Activated T-helper 9 cell treated with anti-CD3 and anti-CD28 coated beads, Interleukin-2, amount 50 U/mL, for 16 hours (primary cell): ENCODE measurements at places on chromosomes 4 and X.
A peak's percentile ranks its signal among the peaks of the same experiment; 100 is the strongest.

GRCh38 chr4:157994863-157995262, 178.0 kb downstream of the GASK1B start:
- no peak for DNase-seq

DNA sequence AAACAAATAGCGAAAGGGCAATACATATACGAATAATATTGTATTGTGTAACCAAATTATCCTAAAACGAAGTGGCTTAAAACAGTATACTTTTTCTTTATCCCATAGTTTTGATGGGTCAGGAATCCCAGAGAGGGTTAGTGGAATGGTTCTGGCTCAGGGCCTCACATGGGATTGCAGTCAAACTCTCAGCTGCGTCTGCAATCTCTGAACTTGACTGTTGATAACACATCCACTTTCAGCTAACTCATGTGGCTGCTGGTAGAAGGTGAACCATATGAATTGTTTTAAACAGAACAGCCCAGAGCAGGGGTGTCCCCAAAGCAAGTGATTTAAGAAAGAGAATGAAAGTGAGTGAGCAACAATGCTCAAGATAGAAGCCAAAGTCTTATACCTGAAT, 127.8 kb downstream of the VEGFC start:
- DNase-seq: no peak

GRCh38 chr4:2441393-2442174, 22.8 kb downstream of the CFAP99 start:
- peak; percentile 58 for DNase-seq

DNA sequence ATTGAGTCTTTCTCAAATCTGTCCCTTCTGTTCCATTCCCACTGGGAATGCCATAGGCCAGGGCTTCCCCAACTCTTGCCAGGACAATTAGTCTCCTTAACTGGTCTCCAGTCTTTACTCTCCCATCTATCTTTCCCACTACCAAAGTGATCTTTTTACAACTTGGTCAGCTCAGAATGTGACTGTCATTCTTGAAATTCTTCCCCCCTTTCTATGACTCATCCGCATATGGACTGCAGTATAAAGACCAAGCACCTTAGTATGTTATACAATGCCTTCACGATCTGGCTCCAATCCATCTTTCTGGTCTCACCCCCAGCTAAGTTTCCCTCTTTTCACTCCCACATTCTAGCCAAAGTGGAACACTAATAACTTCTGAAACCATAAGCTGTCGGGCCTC, 383.8 kb downstream of the OPHN1 start:
- DNase-seq: no peak

GRCh38 chrX:20225488-20225833, 41.2 kb downstream of the RPS6KA3 start:
- no peak for DNase-seq

DNA sequence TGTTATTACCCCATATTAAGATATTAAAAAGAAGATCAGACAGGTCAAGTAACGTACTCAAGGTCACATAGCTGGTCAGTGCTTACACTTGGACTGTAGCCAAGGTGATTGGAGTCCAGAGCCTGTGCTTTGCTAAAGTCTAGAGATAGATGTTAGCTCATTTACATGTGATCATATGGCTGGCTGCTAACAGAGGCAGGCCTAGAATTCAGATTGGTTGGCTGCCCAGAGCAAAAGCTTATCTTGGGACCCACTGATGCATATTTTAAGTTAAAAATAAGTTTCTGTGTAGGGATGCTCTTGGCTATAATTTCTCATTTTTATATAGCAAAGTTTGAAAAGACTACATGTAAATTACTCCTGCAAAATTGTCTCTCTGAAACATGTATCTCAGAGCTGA, 18.1 kb upstream of the EXOC1L start:
- DNase-seq: no peak

DNA sequence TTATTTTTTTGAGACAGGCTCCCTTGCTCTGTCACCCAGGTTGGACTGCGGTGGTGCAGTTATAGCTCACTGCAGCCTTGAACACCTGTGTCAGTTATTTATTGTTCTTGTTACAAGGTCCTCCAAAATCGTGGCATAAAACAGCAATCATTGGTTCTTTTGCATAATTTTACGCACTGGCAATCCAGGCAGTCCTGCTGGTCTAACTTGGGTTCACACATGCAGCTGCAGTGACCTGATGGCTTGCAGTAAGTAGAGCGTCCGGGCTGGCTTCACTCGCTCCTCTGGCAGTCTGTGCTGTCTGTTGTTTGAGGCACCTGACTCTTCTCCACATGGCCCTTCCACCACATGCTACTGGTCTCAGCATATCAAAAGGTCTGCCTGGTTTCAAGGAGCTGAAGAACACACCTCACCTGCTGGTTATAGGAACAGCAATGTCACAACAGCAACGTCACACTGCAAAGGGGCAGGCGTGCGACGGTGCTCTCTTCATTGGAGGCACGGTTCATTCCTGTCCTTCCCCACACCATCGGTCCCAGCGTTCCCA, 894.6 kb downstream of the TRIML1 start:
- DNase-seq: no peak

DNA sequence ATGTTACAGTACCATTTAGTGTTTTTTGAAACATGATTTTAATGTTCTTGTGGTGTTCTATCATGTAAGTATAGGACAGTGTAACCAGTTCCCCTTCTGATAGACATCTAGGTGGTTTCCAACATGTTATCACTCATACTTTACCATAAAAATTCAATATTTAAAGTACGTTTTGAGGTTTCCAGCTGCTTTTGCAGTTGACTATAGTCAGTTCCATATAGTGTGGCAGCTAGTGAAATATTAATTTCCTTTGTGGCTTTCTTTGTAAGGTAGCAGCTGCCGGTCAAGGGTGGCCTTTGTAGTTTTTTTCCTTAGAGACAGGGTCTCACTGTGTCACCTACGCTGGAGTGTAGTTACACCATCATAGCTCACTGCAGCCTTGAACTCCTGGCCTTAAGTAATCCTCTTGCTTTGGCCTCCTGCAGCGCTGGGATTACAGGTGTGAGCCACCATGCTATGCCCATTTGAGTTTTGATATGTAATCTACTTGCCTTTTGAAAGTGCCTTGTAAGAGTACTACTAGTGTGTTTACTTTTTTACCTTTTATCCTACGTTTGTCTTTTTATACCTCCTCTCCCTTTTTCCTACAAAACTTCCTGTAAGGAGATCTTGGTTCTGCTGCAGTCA, 63.0 kb downstream of the ARHGAP10 start:
- DNase-seq: no peak

DNA sequence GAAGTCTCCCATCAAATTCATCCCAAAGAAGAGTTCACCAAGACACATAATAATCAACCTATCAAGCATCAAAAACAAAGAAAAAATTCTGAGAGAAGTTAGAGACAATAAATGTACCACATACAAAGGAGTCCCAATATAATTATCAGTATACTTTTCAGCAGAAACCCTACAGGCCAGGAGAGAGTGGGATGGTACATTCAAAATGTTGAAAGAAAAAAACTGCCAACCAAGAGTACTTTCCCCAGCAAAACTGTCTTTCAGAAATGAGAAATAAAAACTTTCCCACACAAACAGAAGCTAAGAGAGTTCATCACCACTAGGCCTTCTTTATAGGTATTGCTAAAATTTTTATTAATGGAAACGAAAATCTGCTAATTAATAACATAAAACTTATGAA, 164.4 kb upstream of the LNX1 start:
- DNase-seq: no peak

DNA sequence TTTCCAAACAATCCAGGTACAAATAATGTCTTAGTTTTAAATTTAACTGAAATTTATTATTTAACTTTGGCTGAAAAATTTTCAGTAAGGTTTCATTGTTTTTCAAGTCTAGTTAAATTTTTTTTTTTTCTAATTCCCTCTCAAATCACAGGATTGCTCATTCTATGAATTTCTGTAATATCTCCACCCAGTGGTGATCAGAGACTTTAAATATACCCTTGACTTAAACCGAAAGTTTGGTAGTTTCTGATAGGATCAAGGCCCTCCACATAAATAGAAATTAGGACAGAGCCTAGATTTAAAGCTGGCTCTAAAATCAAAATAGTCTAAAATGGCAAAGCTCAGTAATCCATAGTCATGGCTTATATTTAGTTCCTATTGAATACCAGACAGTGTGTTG, 175.4 kb downstream of the TBCK start:
- no peak for DNase-seq

DNA sequence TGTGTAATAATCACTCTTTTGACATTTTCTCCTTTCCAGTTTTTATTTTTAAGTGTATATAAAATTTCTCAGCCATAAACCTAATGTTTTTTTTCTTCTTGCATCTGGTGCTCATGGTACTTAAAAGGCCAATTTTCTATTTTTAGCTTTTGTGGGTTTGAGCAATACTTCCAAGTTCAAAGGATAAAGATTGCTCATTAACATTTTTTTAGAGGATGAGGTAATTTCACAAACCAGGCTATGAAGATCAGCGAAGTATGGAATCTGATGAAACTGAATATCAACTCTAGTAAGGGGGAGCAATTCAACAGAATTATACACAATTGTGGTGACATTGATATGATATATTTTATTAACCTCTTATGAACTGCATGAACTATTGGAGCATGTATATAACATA, 25.8 kb upstream of the KLHL34 start:
- no peak for DNase-seq

- DNase-seq: peak; percentile 42
These were observed 7.0 kb downstream of the MTM1 start for GRCh38 chrX:150575419-150575814.

- DNase-seq: no peak
These were observed 1051.7 kb downstream of the C4orf33 start for GRCh38 chr4:130147641-130148040.

DNA sequence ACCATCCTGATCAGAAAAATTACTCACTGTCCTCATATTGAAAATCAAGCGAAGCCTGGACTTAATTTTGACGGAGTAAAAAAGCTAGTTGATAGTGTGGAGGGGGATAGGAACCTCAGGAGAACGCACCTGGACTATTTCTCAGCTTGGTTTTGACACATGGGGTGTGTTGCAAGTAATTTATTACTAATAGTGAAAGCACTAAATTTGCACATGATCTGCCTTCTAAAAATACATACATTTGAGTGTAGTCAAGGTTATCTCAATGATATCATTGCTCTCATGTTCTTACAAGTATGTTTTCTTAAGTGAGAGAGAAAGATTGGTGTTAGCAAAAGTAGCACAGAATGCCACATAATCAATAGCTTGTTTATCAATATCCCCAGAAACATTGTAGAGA, 29.5 kb downstream of the LRIT3 start:
- DNase-seq: no peak

- DNase-seq: no peak
These were observed 289.7 kb upstream of the LDB2 start for GRCh38 chr4:17188125-17188524.

- no peak for DNase-seq
These were observed 1.2 kb downstream of the PPARGC1A start for GRCh38 chr4:23888421-23889319.

DNA sequence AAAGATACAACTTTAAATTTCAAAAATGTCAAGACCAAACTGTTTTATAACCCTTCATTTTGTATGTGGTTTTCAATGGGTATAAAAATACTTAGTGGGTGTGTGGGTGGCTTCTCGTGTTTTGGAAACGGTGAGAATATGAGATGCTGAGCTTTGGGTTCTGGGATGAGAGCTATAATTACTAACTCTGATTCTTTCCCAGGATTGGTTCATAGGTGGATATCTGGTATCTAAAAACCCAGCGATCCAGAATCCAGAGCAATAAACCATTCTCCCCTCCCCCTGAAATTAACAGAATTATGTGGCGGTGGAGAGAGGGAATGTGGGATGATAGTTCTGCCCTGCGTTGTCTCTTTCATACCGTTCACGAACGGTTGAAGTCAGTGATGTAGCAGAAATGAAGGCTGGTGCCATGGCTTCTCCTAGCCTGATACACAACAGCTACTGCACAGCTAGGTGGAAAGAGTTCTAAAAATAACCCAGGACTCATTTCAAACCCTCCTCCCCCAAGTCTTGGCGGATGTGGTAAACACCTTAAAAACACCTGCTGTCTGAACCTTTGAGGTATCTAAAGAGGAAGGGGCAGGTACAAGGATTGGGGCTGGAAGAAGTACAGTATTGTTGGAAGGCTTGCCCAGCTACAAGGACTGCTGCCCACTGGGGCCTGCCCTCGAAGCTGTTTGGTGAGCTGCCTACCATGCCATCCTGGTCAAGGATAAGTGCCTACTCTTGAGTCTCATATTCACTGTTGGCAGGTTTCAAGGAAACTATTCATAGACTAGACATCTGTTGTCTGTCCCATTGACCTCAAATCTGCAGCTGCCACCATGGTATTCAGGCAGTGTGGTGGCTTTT, 44.5 kb downstream of the SEPTIN11 start:
- DNase-seq: peak; percentile 10

- no peak for DNase-seq
These were observed 17.3 kb upstream of the TBC1D14 start for GRCh38 chr4:6892190-6892908.

- no peak for DNase-seq
These were observed 98.8 kb upstream of the DHX15 start for GRCh38 chr4:24683116-24683515.

DNA sequence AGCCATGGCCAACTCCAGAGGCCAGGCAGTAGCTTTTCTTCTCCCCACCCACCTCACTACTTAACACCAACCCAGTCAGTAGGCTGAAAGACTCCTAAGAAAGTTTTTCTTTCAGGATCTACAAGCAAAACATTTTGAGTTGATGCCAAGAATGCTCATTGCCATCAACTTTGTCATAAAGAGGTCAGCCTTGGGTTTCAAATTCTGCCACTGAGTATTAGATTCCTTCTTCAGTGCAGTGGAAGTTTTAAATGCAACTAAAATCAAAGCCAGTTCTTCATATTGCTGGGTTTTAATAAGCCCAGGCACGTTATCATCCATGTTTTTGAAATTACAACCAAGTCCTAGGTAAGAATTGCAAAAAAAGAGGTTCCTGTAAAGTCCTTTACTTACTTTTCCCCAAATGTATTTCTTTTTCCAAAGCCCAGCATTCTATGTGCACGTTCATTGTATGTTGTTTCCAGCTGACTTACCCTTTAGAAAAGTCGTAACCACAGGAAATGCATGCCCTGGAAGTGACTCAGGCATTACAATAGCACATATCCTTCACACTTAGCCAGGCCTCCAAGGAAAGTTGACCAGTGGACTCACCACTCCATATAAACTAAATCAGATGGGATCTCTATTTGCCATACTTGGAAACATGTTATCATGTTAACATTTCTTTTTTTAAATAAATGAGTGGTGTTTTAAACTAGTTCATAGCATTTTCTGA, 229.9 kb downstream of the SOX3 start:
- DNase-seq: no peak
